ENCODE measurements at places on chromosomes 3 and 15.

- DNase-seq, result no peak
Observed at GRCh38 chr15:77901251-77901881, 176.1 kb downstream of the TBC1D2B start.

- DNase-seq, result no peak
Observed at GRCh38 chr3:107846279-107846852, 244.5 kb downstream of the CD47 start.

DNA sequence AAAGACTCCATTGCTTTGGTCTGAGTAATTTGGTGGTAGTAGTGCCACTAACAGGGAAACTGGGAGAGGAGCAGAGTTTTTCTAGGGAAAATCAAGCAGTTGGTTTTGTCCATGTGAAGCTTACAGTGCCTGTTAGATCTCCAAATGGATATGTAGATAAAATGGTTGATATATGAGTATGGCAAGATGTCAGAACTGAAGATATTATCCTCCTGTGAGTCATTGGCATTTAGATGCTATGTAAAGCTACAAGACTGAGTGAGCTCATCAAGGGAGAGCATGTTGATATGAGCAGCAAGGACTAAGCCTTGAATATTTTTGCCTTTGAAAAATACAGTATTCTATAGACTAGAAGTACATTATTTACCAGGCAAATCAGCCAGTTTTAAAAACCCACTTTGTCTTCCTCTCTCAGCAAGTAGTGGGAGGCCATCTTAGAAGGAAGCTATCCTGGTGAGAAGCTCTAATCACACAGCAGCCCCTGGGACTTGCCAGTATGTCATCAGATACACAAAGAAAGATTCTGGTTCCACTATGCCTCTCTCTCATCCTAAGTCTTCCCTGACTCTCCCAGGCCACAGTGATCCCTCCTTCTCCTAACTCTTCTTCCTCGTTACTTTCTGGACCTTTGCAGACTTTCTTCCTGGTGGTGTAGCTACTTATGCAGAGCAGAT, 77.4 kb upstream of the ANKRD28 start:
- DNase-seq, result no peak

GRCh38 chr15:34976073-34976472, 6.5 kb upstream of the AQR start:
- DNase-seq, result no peak

DNA sequence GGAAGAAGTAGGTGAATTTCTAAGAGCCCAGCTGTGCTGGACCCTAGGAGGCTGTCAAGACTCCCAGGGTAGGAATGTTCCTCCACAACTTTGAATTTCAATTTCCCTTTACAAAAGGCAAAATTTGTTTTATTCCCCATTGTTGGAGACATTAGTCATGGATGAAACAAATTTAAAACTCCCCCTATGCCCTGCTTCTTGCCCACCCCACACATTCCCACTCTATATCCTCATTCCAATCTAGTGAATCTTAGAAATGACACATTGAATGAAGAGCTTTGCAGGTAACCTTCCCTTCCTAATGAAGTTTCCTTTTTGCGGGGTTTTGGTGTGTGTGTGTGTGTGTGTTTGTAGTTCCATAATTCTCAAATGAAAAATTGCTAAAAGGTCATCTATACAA, 72.6 kb downstream of the CCNL1 start:
- no peak for DNase-seq

- no peak for DNase-seq
Observed at GRCh38 chr3:115074502-115074901, 72.6 kb downstream of the ZBTB20 start.

DNA sequence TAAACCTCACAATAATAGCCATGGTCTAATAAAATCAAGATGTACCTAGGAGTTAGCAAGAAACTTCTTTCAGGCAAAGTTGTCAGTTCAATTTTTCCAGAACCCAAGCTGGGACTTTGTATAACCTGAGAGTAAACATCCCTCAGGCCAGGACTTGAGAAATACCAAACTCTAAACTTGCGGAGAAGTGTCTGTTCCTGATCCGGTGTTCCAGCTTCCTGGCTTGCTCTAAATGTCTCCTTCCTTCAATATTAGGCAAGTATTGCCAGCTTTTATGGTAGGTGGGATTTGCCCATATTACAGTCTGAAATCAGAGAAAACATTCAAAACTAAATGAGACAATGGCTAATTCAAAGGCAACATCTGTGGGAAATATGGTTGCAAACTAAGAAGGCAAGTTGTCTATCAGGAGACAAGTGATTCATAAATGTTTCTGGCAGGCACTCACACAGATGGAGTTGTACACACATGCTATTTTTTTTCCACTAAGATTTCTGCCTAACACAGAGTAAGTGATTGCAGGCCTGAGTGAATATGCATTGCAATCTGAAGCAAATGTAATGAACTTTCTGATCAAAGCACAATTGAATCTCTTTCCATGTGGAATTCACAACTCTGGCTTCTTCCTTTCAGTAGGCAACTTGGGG, 88.3 kb upstream of the COL8A1 start:
- no peak for DNase-seq

DNA sequence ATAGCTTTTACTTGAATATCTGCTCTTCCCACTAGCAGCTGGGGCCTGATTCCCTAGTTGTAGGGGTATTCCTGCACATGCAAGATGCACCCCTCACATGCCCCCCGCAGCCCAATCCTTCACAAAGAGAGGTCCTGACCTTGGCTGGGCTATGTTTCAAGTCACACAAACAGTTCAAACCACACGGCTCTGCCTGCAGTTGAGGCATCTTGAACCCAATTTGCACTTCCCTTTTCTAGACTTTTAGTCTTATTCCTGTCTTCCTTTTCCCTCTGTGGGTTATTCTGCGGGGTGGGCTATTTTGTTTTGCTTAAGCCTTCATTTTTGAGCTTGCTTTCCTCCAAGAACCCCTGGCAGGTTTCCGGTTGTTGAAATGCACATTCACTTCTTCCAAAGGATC, 13.3 kb upstream of the CCR1 start:
- DNase-seq, result no peak

DNA sequence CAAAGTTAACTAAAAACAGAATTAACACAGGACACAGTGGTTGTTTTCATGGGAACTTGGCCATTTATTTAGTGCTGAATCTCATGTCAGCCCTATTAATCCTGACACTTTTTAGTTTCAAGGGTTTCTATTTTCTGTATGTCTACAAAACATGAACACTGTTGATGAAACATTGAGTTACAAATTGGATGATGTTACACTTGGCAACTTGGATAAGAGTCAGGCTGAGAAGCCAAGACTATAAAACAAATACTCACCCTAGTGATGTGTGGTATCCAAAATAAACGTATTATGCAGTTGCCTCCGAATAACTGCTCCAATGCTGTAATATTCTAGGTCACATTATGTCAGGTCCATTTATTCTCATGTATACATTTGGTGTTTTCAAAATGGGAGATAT, 349.6 kb downstream of the ZIC1 start:
- DNase-seq, result no peak

GRCh38 chr15:69224383-69224782, 63.9 kb downstream of the GLCE start:
- DNase-seq, result no peak

GRCh38 chr3:38131621-38132369, 5.1 kb downstream of the ACAA1 start:
- DNase-seq, result no peak

DNA sequence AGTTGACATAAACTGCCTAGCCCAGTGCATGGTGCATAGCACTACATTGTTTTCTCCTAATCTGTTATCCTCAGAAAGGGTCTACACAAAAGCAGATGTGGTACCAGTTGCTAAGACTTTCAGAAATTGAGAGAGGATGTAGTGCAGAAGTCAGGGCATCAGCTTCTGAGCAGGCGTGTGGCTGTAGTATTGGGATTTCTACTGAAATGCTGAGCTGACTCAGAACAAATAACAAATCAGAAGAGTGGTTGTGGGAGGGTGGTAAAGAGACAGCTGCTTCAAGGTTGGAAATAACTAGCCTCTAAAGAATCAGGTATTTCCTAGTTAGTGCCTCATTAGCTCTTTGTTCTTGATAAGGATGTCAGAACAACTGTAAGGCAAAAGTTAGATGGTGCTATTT, 161.3 kb downstream of the AKAP13 start:
- DNase-seq, result no peak

GRCh38 chr15:63030101-63030551, 12.4 kb upstream of the TPM1 start:
- no peak for DNase-seq

DNA sequence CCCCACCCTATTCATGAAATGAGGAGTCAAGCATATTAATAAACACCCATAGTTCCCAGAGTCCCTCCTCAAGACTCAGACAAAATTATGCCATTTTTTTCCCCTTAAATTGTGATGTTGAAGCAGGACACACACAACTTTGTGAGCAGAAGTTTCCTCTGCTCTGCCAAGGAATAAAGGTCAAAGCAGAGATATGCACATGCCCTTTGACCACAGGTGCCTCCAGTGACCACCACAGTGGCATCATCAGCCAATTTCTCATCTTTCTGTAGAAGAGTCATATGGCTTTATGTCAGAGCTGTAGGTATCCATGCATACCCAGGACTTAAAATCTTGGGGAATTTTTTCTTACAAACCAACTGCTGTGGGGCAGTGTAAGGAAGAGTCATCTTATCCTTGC, 304.4 kb upstream of the GADL1 start:
- no peak for DNase-seq

DNA sequence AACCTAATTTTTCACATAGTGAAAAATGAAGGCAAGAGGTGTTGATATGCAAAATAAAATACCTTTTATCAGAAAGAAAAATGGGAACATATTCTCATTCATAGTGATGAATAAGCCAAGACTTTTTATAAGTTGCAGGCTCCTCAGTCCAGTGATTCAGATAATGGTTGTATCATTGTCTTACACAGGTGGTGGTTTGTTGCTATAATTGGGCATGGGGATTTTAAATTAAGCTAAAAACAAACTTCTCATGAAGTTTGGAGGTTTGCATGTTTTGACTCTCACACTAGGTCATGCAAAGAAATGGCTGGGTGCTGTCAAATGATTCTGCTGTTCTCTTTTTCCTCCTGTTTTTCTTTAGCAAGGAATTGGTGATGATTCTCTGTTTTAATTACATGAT, 60.8 kb upstream of the SKIL start:
- DNase-seq, result no peak

DNA sequence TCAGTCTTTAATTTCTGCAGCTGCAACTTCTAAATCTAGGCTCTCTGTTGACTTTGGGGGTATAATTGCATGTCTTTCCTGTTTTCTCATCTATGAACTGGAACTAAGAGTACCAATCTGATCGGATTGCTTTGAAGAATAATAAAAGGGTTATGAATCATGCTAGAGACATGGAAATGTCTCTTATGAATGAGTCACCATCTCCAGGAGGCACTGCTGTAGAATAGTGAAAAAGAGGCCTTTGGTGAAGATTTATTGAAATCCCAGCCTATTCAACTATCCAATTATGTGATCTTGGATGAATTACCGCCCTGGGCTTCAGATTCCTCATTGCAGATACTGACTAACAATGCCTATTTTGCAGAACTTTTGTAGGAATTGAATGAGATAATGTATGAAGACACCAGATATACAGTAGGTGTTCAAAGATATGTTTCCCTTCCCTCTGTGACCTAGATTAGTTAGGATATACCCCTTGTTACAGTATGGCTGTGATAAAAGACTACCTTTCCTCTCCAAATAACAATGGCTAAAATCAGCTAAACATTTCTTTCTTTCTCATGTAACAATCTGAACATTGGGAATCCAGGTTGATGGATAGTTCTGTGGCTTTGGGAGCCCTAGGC, 11.5 kb upstream of the CMTM8 start:
- no peak for DNase-seq

DNA sequence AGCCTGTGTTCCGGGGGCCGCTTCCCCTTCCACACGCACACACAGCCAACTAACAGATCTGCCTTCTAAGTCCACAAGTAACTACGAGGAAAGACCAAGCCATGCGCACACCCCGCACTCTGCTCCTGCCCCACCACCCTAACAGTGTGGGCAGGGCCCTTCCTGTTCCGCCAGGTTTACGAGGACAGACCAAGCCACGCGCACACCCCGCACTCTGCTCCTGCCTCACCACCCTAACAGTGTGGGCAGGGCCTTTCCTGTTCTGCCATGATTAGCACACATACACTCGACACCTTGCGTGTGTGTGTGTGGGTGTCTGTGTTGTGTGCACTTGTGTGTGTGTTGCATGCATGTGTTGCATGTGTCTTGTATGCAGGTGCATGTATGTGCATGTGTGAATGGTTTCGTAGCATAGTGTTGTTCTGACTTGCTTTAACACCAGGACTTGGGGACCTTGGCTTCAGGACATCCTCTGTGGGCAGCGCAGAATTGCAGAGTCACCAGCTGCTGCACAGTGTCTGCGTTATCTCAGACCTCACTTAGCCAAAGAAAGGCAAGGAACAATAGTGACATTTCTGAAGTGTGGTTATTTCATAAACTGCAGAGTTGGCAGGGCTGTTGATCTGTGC, 114.4 kb downstream of the CHSY1 start:
- no peak for DNase-seq

DNA sequence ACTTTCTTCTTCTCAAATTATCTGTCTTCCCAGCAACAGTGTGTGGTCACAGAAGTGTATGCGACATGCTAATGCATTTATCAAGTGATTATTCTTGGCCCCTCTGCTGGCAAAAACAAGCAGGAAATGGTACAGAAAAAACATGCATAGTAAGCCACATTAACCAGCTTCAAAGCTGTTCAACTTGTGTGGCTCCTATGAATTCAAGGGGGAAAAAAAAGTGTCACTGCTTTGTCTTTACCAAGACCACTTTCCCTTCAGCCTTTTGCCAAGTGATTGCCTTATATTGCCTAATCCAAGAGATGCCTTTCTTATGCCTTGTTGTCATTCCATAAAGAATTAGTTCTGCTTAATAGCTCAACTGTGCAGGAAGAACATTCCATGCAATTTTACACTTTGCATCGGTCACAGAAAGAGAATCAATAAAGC, 39.1 kb downstream of the PRTG start:
- no peak for DNase-seq

GRCh38 chr3:32165442-32165841, 59.0 kb downstream of the GPD1L start:
- DNase-seq, result no peak

- DNase-seq, result no peak
Observed at GRCh38 chr3:64105816-64106215, 82.5 kb upstream of the PSMD6 start.

- no peak for DNase-seq
Observed at GRCh38 chr15:96564546-96564945, 234.0 kb downstream of the NR2F2 start.

- no peak for DNase-seq
Observed at GRCh38 chr3:175346573-175347356, 487.6 kb downstream of the NAALADL2 start.

- DNase-seq, result no peak
Observed at GRCh38 chr3:177778633-177779032, 581.4 kb upstream of the TBL1XR1 start.

DNA sequence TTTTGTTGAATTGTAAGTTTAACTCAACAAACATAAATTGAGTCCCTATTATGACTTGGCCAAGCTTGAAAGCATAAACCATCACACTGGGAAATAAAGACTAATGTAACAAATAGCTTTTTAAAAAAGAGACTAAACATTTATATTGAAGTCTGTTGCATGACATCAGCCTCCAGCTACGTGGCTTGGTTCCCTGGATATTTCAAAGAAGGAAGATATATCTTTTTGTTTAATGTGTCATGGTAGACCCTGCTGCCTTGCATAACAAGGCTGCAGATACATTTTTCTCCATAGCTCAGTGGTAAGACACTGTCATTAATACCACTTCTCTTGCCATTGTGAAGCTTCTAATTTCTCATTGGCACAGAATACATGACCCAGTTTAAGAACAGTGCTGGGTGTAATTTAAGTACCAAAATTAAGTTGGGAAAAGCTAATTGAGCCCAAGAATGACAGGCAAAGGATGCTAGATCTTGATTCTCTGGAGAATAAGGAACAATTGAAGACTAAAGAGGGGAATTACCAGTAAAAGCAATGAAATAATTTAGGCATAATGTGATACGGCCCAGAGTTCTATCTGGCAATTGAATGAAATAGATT, 14.0 kb downstream of the RCN2 start:
- DNase-seq, result no peak

Measured in stimulated activated CD8-positive, alpha-beta memory T cell treated with anti-CD3 and anti-CD28 coated beads, Interleukin-12 subunit alpha, Interleukin-12 subunit beta, amount 100 ng/mL, for 4 hours (primary cell).